ENCODE measurements at places on chromosomes 7 and 10. TPM values are rescaled to one million over a fixed set of nuclear protein-coding genes. Genes with fewer than 3 reads are reported as not detected.
A peak's percentile ranks its signal among the peaks of the same experiment; 100 is the strongest.

The GNG11 gene
- total RNA-seq = 90.1 TPM

The SHTN1 gene
- 2.7 TPM for total RNA-seq

The VWA2 gene
- not detected for total RNA-seq

The TRIL gene
- 0.32 TPM for total RNA-seq

The METTL27 gene
- total RNA-seq = 3.2 TPM

The FIS1 gene
- 318 TPM for total RNA-seq

GRCh38 chr10:3907514-3907913 is 122.5 kb upstream of the KLF6 start:
- peak; percentile 68 for DNase-seq

DNA sequence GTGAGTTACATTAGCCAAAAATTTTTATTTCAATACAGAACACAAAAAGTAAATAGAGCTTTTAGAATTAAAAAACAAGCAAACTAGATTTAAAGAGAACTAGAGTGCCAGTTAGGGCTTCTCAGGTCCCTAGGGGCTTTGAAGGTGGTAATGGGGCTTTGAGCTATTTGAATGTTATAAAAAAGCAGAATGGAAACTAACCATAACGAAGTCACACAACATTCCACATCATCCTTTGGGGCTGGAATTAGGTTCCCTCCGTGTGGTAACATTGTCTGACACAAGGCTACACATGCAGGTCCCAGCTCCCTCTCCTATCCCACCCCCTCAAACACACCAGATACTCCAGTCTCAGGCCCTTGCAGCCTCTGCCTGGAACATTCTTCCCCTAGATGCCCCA is 15.3 kb downstream of the JAZF1 start:
- DNase-seq = no peak

- peak; percentile 88 for DNase-seq
These were observed 160.2 kb downstream of the JAZF1 start for GRCh38 chr7:28020302-28020940.

- no peak for DNase-seq
These were observed 586.4 kb upstream of the SEMA3D start for GRCh38 chr7:85773116-85773728.

- DNase-seq = no peak
These were observed 80.9 kb upstream of the DYNC1I1 start for GRCh38 chr7:95691464-95691863.

DNA sequence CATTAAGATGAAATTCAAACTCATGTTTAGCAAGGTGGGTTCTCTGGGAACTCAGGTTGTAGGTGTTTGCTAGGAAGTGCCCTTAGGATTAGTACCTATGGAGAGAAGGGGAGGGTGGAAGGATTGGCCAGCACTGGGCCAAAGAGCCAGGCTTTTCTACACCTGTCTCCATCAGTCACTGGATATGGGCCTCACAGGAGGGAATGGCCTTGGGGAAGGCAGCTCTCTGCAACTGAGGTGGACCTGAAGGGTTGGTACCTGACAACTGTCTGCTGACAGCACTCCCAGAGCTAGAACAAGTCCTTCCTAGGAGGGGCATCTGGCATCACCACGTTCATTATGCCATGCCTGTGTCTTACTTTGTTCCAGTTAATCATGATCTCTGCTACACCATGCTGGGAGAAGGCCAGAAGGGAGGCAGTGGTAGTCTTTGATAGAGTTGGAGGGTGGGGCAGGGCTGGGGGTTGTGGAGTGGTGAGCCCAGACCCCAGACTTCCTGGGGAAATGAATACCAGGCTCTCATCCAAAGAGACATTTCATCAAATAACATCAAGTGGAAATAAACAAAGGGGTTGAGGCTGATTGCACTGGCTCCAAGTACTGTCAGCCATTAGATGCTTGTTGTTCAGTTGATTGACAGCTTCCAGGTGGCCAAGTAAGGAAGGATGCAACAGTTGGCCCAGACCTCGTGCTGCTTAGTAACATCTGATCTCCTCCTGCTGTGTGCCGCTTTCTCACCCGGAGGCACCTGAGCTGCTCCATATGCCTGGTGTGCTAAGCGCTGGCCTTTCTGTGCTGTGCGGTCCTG is 70.6 kb upstream of the PIK3CG start:
- peak; percentile 23 for DNase-seq

DNA sequence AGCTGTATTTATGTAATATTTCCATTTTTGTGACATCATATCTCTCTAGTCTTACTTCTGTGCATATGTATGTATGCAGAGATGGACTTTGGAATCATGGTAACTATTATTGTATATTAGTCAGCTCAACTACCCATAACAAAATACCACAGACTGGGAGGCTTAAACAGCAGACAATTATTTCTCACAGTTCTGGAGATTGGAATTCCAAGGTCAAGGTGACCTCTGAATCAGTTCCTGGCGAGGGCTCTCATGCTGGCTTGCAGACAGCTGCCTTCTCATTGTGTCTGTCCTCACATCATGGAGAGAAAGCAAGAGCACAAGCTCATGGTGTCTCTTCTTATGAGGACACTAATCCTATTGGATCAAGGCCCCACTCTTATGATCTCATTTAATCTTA is 79.1 kb downstream of the RAMP3 start:
- peak; percentile 65 for DNase-seq

DNA sequence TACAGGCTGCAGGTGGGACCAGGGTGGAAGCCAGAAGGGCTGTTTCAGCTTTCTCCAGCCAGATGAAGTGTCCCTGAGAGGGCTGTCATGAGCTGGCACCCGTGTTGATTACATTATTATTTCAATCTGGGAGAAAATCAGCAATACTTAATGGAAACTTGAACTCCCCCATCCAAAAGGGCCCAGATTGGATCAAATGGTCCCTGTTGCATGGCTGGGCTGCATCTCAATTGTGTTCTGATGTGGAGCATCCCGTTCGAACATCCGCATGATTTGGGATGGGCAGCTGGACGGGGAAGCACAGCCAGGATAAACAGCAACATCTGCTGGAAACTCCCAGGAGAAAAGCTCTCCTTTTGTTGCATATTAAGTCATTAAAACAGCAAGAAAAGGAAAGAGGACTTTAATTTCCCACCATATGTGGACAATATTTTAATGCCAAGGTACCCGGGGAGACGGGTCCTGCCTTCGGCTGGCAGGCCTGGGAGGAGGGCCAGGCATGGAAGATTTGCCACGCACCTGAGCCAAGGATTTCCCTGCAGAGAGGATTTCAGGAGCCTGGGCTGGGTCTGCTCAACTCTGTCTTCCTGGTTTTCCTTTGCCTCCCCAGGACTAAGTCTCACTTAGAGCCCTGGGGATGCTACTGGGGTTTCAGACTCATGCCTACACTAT is 52.4 kb downstream of the NPTX2 start:
- peak; percentile 83 for DNase-seq

GRCh38 chr10:111347386-111348013 is 270.7 kb downstream of the ADRA2A start:
- no peak for DNase-seq

GRCh38 chr7:27096768-27097514 is 1.1 kb upstream of the HOXA1 start:
- DNase-seq = peak; percentile 60

- DNase-seq = peak; percentile 89
These were observed 26.4 kb downstream of the PRF1 start for GRCh38 chr10:70575874-70576802.

DNA sequence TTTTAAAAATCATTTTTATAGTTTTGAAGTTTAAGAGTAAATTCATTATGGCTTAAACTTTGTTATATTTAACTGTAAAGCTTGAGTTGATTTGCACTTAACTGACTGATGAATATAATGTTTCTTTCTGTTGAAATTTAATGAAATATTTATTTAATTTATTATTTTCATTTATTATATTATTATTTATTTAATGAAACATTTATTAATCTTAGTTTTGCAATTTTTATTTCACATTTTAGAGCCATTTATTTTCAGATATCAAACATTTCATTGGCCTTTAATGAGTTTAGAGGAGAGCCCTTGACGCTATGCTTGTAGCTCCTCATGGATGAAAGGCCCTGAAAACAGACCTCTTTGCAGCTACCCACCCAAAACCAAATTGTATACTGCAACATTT is 570.0 kb downstream of the LRMDA start:
- no peak for DNase-seq

Measured in LHCN-M2 (cell line).